ENCODE measurements at places on chromosomes 5 and 9.

DNA sequence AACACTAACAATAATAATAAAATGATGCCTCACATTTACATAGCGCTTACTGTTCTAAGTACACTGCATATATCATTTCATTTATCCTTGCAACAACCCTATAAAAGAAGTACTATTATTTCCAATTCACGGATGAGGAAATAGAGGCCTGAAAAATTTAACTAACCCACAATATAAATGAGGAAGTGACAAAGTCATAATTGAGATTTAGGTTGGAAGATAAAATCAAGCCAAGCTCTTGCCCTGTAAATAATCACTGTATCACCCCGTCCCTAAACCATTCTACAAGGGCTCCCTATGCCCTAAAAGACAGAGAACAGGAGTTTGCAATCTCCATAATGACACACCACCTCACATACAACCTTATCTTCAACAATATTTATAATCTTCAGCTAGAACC, 49.6 kb downstream of the STRBP start:
- no peak for DNase-seq

- DNase-seq = no peak
These were observed 142.8 kb downstream of the DCP2 start for GRCh38 chr5:113119246-113119924.

DNA sequence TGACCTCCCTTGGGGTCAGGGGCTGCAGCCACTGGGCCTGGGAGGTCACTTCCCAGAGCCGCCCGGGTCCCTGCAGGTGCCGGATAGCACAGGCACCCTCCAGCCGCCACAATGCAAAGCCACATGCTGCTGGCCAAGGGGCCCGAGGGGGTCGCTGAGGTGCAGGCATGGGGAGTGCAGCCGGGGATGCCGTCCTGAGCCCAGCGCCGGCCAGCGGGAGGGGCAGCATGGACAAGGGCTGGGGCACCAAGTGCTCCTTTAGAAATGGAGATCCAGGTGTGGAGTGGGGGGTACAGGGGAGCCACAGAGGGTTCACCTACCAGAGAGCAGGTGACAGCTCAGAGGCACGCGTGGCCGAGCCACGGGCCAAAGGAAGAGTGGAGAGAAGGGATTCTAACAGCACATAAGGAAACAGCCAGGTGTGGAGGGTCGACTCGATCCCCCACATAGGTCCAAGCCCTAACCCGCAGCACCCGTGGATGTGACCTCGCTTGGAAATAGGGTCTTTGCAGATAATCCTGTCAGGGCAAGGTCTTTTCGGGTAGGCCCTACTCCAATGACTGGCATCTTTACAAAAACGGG, 24.7 kb downstream of the ZDHHC11B start:
- no peak for DNase-seq

DNA sequence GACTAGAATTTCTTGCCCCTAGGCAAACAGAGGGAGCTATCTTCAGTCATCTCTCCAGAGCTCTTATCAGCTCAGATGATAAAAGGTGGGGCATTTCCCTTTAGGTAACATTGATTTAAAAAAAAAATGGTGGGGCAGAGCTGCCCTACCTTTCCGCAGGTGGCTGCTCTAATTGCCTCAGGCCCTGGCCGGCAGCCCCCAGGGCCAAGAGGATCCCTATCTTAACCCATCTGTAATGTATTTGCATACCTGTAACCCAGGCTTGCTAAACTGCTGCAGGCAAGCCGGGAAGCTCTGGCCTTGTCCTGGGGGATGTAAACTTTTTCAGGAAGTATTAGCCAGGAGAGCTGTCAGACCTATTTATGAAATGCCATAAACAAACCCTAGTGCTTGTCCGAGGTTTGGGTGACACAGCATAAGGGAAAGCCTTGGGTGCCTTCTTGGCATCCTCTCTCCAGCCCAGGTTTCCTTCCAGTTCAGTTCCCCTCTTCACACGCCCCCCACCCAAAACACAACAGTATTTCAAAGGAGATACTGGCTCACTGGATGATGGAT, 20.9 kb upstream of the ZSWIM6 start:
- DNase-seq = no peak

DNA sequence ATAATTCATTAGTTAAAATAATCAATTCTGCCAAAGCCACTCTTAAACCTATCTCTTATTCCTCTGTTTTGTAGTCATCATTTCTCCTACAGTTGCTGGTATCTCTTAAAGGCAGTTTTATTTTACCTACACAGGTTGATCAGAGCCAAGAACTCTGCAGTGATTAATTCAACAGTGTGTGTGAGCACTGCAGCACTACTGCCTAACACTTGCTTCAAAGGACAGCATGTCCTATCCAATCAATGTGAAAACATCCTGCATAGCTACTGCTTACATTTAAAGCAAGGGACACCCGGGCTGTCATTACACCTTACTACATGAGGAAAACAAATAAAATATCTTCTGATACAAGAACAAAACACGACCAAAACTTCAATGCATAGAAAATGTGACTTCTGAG, 45.1 kb upstream of the HK3 start:
- no peak for DNase-seq

- DNase-seq = no peak
These were observed 272.8 kb downstream of the DENND1A start for GRCh38 chr9:123657099-123657498.

DNA sequence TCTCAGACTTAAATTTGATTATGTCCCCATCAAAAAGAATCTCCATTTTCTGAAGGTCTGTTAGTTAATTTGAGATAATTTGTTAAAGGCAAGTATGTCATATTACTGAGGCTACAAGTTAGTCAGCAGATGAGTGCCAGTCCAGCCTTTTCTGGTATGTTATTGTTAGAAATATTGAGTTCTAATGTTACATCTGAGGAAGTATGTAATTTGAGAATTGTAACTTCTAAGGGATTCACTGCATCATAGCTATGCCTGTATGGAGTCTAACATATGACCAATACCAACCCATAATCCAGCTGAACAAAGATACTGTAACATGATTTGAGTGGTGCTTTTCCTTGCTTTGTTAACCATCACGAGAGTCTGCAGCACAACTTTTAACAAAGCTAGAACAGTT, 13.9 kb downstream of the SLC23A1 start:
- no peak for DNase-seq

- DNase-seq = no peak
These were observed 217.6 kb downstream of the ZNF608 start for GRCh38 chr5:124528838-124529237.

DNA sequence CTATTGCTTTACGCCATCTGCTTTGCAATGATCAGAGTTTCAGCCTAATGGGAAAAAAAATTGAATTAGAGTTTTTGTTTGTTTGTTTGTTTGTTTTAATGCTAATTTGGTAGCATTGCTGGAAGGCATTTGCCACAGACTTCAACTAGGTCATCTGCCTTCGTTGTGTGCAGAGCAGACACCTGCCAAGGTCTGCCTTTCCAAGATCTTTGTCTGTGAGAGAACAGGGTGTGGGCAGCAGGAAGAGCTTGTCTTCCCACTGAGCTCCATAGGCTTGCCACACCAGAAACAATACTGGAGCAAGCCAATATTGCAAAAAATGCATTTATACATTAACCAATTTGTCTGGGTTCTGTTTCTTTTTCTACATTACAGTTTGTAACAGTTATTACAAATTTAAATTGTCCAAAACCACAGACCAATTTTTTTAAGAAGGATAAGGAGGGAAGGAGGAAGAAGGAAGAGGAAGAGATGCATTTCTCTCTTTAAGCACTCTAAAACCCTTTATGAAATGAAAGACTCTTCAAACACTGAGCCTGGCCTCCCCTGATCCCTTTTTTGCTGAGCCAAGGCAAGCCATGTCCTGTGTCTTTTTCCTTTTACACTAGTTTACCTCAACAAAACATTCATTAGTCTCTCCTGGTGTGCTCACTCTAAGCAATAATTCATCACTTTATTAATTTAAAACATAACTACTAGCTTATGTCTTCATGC, 210.5 kb downstream of the SNX18 start:
- no peak for DNase-seq

DNA sequence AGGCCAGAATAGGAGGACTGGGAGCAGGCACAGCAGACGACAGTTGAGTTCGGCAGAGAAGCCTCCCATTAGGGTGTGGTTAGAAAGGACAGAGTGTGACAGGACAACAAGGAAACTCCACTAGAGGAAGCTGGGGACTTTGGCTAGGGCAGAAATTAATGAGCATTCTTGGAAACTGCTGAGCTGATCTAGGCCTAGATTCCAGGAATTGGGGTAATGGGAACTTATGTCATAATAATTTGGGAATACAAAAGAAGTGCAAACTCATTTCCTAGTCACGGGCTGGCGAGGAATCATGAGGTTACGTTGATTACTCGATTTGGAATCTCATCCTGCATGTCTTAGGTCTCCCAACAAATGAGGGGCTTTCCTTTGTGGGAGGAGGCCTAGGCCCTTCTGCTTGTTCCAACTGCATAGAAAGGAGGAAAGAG, 144.6 kb upstream of the RPS23 start:
- DNase-seq = no peak

DNA sequence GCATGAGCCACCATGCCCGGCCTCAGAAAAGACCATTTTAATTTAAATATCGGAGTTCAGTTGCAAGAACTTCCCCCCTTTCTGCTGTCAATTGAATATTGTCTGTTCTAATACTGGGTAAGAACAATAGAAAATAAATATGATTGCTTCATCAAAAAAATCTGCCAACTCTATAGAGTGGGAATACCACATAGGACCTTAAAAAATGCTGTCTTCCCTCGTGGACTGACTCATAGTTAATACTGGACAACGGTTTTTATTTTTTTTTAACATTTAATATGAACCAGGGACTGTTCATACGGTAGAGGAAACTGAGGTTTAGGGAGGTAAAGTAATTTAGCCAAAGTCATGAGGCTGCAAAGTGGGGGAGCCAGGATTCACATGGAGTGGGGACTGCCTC, 9.7 kb downstream of the ZNF462 start:
- DNase-seq = no peak

GRCh38 chr5:179410291-179411160, 65.3 kb upstream of the ADAMTS2 start:
- no peak for DNase-seq

GRCh38 chr9:31736581-31737179, 647.8 kb upstream of the ACO1 start:
- no peak for DNase-seq

- DNase-seq = no peak
These were observed 142.8 kb downstream of the PDZD2 start for GRCh38 chr5:31781772-31782171.

DNA sequence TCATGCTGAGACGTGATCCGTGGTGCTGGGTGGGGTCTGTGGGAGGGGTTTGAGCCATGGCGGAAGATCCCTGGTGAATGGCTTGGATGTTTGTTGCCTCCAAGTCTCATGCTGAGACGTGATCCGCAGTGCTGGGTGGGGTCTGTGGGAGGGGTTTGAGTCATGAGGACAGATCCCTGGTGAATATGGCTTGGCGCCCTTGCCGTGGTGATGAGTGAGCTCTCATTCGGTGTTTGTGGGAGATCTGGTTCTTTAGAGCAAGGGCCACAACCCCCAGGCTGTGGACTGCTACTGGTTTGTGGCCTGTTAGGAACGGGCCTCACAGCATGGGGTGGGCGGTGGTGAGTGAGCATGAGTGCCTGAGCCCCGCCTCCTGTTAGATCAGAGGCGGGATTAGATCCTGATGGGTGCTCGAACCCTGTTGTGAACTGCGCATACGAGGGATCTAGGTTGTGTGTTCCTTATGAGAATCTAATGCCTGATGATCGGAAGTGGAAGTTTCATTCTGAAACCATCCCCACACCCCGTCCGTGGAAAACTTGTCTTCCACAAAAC, 31.2 kb downstream of the NKD2 start:
- DNase-seq = no peak

- DNase-seq = no peak
These were observed 109.9 kb downstream of the EHMT1 start for GRCh38 chr9:137728444-137729311.

DNA sequence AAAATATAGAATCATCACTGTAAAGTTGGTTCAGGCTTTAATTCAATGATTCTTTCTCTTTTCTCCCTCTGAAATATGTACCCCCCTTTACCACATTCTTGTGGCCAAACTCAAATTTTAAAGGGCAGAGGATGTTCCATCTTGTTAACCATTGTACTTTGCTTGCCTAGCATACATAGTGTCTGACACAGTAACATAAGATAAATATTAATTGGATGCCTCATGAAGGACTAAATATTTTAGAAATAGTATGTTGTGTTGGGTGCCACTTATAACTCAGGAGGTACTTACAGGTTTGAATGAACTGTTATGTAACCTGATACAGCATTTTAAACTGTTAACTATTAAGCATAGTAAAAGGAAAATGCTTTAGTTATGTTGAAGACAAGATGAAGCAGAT, 71.5 kb downstream of the NIPBL start:
- DNase-seq = no peak

DNA sequence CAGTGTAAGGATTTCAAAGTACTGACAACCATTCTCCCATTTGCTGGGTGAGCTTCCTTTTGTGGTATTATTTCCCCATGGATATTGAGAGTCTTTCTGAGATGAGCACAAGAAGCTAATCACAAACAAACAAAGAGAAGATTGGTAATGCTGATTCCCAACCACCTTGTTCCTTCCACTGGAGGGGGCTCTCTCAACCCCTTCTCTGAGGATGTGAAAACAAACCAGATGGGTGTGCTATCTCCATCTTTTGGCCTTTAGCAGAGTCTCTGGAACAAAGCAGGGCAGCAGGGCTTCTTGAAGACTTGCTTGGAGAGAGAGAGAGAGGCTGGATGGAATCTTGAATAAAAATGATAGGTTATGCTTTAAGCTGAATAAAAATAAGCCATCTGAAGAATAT, 576.7 kb upstream of the ZNF462 start:
- DNase-seq = no peak

GRCh38 chr5:172632346-172633092, 8.5 kb upstream of the NEURL1B start:
- DNase-seq = no peak

DNA sequence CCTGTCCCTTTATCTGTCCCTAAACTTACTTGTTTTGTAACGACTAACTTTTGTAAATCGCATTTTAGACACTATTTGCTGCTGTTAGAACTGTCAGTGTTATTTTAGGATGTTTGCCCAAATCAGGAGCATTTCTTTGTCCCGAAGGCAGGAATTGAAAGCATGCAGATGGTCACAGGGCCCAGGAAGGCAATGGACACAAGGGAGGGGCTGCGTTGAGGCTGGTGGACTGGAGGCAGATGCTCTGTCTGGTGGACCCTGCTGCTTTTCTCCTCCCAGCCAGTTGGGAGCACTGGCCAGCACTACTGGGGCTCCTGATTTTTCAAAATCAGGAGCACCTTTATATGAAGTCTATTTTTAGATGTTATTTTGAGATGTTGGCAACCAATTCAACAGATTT, 31.7 kb downstream of the DOCK2 start:
- DNase-seq = no peak

DNA sequence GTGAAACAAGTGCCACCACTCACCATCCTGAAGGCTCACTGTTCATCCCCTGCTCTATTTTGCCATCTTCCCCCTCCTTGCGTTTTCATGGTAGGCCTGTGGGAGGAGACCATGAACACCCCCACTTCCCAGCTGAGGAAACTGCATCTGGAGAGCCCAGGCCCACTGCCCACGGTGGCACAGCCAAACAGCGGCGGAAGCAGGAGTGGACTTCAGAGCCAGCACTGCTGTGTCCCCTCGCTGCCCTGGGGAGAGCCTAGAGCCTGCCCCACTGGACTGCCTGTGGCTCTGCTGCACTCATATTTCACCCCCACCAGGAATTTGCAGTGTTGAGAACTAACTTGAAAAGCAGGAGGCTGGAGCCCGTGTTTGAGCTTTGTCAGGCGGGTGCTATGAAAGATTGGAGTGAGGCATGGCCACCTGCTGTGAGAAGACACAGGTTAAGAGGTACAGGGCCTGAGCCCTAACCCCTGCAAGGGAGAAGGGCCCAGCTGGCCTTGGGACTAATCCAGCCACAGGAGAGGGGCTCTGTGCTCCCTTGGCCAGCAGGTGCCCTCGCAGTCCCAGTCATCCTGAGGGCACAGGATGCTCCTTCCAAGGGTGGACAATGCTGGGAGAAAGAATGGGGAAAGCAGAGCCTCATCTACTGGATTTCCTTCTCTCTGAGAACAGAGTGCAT, 79.0 kb downstream of the MACROH2A1 start:
- DNase-seq = no peak

Measured in NCI-H1930 (cell line).